ENCODE measurements at places on chromosomes 1 and 21.

GRCh38 chr1:198907423-198907746 lies 268.5 kb downstream of the PTPRC start:
- no peak for DNase-seq

GRCh38 chr1:41895552-41895951 lies 23.2 kb downstream of the HIVEP3 start:
- no peak for DNase-seq

DNA sequence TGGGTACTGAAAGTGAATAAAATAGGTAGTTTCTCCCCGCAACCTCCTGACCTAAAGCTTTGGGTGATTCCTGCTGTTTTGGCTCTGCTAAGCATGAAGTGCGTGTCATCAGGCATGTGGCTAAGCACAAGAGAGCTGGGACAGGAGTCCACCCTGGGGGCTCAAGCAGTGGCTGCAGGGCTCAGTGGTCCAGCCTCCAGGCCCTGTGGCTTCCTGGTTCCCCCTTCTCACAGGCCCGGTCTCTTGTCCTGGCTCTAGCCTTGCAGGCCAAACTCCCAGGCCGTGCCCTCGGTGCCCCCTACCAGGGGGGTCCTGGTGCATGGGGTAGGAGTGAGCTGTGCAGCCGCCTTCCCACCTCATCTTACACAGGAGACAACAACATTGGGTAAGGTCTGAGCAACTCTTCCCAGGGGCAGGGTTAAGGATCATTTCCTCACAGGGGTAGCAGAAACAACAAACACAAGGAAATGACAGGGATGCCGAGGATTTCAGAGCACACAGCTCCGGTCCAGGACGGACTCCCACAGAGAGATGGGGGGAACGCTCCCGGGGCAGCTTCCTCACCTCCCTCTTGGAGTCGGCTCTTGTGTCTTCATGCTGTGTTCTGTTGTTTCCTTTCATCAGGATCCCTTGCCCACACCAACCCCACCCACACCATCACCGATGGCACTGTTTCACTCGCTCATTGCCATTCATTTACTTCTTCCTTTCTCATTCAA lies 19.8 kb upstream of the SLC2A1 start:
- no peak for DNase-seq

- no peak for DNase-seq
Measured at GRCh38 chr1:117714546-117714945, 108.7 kb downstream of the TENT5C start.

- DNase-seq, result no peak
Measured at GRCh38 chr1:196207612-196208217, 400.5 kb downstream of the KCNT2 start.

DNA sequence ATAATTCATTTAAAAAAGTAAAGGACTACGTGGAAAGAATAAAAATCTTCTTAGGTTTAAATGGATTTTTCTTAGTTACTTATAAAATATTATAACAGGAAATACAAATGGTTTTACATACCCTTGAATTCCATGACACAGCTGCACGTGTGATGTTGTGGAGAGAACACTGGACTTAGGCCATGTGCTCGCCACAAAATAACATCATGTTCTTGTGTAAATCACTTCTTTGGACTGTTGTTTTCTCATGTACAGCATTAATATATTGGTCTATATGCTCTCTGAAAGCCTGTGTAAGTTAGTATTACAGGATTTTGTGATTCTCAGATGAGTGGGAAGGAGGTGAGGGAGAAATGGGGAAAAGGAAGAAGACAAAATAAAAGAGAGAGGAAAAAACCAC lies 228.2 kb downstream of the DNM3 start:
- no peak for DNase-seq

- no peak for DNase-seq
Measured at GRCh38 chr1:245682638-245683628, 528.1 kb downstream of the KIF26B start.

GRCh38 chr1:37948841-37949240 lies 2.0 kb upstream of the INPP5B start:
- no peak for DNase-seq

GRCh38 chr1:34213956-34214355 lies 37.2 kb downstream of the C1orf94 start:
- DNase-seq, result no peak

GRCh38 chr1:113519556-113519955 lies 129.2 kb downstream of the MAGI3 start:
- no peak for DNase-seq

- no peak for DNase-seq
Measured at GRCh38 chr1:54989968-54990810, 8.5 kb upstream of the BSND start.

- DNase-seq, result no peak
Measured at GRCh38 chr1:18764362-18764761, 95.1 kb downstream of the TAS1R2 start.

DNA sequence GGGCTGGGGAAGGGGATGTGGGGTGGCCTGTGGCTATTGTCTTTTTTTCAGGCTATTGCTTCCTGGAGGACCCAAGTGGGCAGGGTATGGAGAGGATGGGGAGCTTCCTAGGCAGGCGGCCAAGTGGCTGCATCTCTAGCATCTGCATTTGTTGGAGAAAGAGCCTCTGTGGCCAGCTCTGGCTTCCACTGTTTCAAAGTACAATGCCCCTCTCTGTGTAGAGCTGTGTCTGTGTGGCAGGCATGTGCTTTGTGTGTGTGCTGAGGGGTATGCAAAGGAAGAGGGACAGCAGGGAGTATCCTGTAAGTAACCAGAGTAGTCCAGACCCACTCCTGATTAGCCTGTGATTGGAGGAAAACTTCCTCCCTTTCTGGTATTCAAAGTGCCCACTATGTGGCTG lies 40.6 kb downstream of the KCNA2 start:
- no peak for DNase-seq

- no peak for DNase-seq
Measured at GRCh38 chr1:11877074-11877473, 18.3 kb upstream of the NPPB start.

- DNase-seq, result no peak
Measured at GRCh38 chr1:39369565-39369964, 121.9 kb upstream of the BMP8A start.

GRCh38 chr21:35508139-35508888 lies 459.2 kb upstream of the RUNX1 start:
- no peak for DNase-seq
